Psoas muscle (tissue), 8 donors: ENCODE measurements at places on chromosomes 4 and X.

- no peaks in the 10 kb centered on the region for H3K27me3 ChIP-seq
- no peaks in the 10 kb centered on the region for H3K4me1 ChIP-seq
- DNase-seq = peak; percentile 86
- H3K36me3 ChIP-seq = no peaks in the 10 kb centered on the region
Measured at GRCh38 chrX:81201671-81202455, at the start of the genes HMGN5 and SH3BGRL. TSS of gene HMGN5 (minus strand) at chrX:81201913. CDS start at chrX:81121549, 80,364 bp downstream. TSS of gene SH3BGRL (plus strand) at chrX:81202102. CDS start at chrX:81202201, 99 bp downstream.

DNA sequence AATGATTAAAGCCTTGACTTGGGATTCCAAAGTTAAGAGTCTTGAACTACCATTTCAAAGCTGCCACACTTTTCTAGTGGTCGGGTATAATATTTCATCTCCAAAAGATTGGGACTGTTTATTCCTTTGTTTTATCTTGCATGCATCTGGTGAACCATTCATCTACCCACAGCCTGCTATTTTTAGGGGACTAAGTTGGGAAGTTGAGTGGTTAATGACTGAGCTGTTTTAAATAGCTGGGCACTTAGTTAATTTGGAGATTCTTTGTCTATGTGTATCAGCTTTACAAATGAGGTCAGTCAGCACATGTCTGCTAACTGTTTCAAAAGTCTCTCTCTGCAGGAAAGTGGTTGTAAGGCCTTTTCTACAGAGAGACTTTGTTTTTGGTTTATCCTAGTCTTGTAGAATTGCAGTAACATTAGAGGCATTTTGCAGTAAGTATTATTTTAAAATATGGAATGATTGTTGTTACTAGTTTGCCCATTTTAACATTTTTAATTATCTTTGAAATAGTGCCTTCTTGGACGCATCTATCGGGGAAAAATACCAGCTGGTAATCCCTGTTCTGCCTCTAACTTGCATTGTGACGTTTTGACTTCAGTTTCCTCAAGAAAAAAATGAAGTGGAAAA lies 8.2 kb downstream of the BMP2K start:
- peak overlapping the region; percentile 58 for H3K27ac ChIP-seq
- DNase-seq = no peak
- no peaks in the 10 kb centered on the region for H3K36me3 ChIP-seq
- H3K4me3 ChIP-seq = peak overlapping the region; percentile 3
- peaks cover 61% of the 10 kb centered on the region for H3K4me1 ChIP-seq

- H3K27me3 ChIP-seq = no peaks in the 10 kb centered on the region
- H3K36me3 ChIP-seq = no peaks in the 10 kb centered on the region
- H3K27ac ChIP-seq = no peak overlapping the region
- no peaks in the 10 kb centered on the region for H3K4me1 ChIP-seq
- no peak overlapping the region for H3K4me3 ChIP-seq
Measured at GRCh38 chr4:179747218-179747910, 2305.1 kb upstream of the AGA start.

DNA sequence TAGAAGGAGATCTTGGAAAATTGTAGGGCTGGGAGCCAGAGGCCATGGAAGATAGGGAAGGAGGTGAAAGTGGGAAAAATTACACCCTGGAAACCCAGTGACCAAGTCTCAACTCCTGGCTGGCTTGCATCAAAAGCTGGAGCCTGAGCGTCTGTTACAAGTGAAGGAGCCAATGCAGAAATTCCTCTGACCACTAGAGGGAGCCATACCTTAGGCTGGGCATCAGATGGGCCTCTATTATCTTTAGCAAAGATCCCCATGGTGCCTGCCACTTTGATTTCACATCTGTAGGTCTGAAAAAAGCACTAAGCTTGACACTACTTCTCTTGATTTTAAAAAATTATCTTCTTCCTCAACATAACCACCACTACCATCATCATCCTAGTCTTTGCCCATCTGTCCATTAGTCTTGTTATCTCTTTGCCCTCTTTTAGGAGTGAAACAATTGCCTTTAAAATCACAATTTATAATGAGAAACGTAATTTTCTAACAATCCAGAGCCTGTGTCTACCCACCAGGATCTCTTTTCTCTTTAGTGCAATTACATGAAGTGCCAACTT lies 62.9 kb downstream of the ANAPC4 start:
- H3K36me3 ChIP-seq = no peaks in the 10 kb centered on the region
- H3K27ac ChIP-seq = no peak overlapping the region
- DNase-seq = no peak
- no peaks in the 10 kb centered on the region for H3K4me1 ChIP-seq
- no peaks in the 10 kb centered on the region for H3K27me3 ChIP-seq
- no peak overlapping the region for H3K4me3 ChIP-seq

GRCh38 chr4:176153124-176153523 lies 42.3 kb downstream of the SPATA4 start:
- DNase-seq = no peak
- no peak overlapping the region for H3K27ac ChIP-seq
- no peaks in the 10 kb centered on the region for H3K36me3 ChIP-seq
- H3K4me1 ChIP-seq = peaks cover 10% of the 10 kb centered on the region

- DNase-seq = no peak
- no peak overlapping the region for H3K27ac ChIP-seq
Measured at GRCh38 chrX:120556251-120556650, 4.5 kb downstream of the CUL4B start.

- no peaks in the 10 kb centered on the region for H3K36me3 ChIP-seq
- peaks cover 9% of the 10 kb centered on the region for H3K4me1 ChIP-seq
- no peaks in the 10 kb centered on the region for H3K27me3 ChIP-seq
- H3K27ac ChIP-seq = no peak overlapping the region
- no peak for DNase-seq
Measured at GRCh38 chr4:82905205-82905604, 4.7 kb downstream of the THAP9 start.

DNA sequence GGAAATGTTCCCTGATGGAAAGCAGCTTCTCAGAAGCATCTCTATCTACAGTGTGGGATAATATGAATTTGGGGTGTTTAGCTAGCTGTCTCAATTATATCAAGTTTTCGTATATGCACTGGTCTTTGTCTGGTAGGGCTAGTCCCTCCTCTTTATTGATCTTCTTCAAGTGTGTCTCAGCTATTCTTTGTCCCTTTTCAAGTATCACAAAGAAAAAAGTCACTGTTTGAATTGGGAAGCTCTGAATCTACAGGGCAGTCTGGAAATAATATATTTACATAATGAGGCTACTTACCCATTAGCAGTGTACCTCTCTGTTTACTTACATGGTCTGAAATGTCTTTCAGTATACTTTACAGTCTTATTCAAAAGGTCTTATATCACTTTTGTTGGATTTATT lies 526.0 kb downstream of the IL1RAPL1 start:
- H3K4me3 ChIP-seq = no peak overlapping the region
- H3K27ac ChIP-seq = no peak overlapping the region
- no peaks in the 10 kb centered on the region for H3K36me3 ChIP-seq

DNA sequence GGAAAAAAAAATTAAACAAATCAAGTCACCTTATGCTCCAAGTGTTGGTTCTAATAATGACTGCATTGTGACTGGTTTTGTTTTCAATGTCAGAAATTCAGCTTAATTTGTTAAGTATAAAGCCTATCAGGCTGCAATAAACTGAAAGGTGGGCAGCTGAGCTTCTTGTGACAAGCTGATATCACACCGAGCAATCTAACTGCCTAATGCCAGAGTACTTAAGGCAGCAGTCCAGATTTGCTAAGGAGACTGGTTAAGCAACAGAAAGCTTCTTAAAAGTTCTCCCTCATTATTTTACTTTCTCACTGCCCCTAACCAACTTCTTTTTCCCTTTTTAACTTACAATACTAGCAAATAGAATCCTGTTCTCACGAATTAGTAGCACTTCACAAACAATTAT lies 201.0 kb downstream of the MAB21L2 start:
- no peak overlapping the region for H3K27ac ChIP-seq
- H3K4me1 ChIP-seq = no peaks in the 10 kb centered on the region
- no peak overlapping the region for H3K4me3 ChIP-seq
- DNase-seq = no peak
- no peaks in the 10 kb centered on the region for H3K27me3 ChIP-seq
- H3K36me3 ChIP-seq = no peaks in the 10 kb centered on the region

DNA sequence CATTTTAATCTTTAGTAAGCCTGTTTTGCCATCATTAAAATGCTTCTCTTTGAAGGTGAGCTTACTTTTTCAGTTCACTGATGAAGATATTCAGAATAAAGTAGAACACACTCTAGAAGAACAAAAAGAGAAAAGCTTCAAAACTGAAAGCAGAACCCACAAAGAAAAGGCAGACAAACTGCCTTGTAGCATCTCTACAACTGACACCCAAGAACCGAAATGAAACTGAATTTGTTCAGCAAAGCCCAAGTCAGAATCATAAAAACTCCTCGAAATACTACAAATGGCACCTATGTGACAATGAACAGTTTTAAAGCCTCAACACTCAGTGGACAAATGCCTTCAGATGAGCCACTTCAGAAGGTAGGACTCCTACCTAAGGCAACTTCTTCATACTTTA lies 83.6 kb downstream of the MAML3 start:
- DNase-seq = no peak
- no peaks in the 10 kb centered on the region for H3K27me3 ChIP-seq
- no peak overlapping the region for H3K27ac ChIP-seq
- no peaks in the 10 kb centered on the region for H3K36me3 ChIP-seq
- no peak overlapping the region for H3K4me3 ChIP-seq

DNA sequence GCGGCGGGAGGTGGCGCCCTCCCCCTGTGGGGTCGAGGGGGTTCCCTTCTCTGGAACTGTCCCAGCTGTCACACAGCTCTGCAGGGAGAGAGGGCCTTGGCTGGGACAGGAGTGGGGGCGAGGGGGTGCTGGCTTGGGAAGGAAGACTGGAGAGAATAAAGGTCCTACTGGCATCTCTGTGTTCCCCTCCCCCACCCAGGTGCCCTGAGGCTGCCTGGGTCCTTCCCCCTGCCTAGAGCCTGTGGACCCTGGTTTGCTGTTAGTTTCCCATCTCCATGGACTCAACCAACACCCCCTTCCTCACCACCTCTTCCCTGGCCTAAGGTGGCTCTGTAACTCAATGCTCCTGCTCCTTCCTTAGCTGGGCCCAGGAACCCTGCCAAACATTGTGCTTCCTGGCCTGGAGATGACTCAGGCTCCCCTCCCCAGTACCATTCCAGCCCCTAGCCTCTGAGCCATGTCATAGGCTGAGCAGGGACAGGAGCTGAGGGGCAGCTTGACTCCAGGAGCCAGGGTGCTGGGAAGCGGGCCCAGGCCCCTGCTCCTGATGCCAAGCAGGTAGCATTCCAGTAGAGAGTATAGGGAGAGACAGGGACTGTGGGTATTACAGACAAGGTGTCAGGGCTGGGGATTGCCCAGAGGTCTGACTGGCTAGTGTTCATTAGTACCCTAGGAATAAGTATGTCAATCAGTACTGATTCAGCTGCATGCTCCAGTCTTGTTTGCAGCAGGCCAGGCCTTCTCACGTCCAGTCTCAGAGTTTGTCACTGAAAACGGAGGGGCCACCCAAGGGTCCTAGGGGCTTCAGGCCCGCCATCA lies 100.7 kb downstream of the EFNB1 start:
- H3K36me3 ChIP-seq = no peaks in the 10 kb centered on the region
- H3K27me3 ChIP-seq = no peaks in the 10 kb centered on the region
- peak; percentile 52 for DNase-seq
- no peaks in the 10 kb centered on the region for H3K4me1 ChIP-seq
- H3K4me3 ChIP-seq = no peak overlapping the region

- H3K4me3 ChIP-seq = no peak overlapping the region
- H3K27me3 ChIP-seq = no peaks in the 10 kb centered on the region
- no peak for DNase-seq
Measured at GRCh38 chr4:170271723-170272122, 182.0 kb upstream of the AADAT start.

- H3K27ac ChIP-seq = no peak within 1 kb of the TSS
- no peaks in the 10 kb centered on the region for H3K27me3 ChIP-seq
- no peak within 1 kb of the TSS for H3K4me3 ChIP-seq
- no peaks in the 10 kb centered on the region for H3K4me1 ChIP-seq
Measured at GRCh38 chrX:100969408-100969807, at the start of gene ARL13A. TSS of gene ARL13A (plus strand) at chrX:100969708. CDS start at chrX:100973690, 3,982 bp downstream.

DNA sequence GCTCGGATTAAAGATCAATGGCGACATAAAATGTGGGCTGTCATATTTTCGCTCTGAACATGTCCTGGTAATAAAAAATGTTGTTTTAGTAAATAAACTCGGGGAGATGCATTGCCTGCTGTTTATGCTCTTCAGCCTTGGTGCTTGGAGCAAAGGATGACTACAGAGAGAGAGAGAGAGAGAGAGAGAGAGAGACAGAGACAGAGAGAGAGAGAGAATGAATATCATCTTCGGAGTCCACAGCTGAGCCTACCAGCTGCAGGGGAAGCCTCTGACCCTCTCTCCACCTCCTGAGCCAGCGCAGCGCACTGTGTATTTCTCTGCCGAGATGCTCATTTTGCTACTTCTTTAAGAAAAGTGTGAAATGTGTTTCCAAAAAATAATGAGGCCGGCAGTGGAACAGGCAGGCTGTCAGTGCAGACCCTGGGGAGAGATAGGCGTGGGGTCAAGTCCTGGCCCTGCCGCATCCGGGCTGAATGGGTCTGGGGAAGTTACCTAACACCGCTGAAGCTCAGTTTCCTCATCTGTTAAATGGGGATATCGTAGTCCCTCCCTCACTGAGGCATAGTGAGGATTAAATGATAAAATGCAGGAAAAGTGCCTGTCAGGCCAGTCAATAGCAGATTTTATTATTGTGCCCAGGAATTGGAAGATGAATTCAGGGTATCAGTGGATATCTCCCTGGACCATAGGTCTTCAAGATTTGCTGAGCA lies 58.5 kb upstream of the LGI2 start:
- peaks cover 37% of the 10 kb centered on the region for H3K27me3 ChIP-seq
- H3K36me3 ChIP-seq = no peaks in the 10 kb centered on the region
- no peak overlapping the region for H3K4me3 ChIP-seq
- no peak for DNase-seq
- no peak overlapping the region for H3K27ac ChIP-seq

DNA sequence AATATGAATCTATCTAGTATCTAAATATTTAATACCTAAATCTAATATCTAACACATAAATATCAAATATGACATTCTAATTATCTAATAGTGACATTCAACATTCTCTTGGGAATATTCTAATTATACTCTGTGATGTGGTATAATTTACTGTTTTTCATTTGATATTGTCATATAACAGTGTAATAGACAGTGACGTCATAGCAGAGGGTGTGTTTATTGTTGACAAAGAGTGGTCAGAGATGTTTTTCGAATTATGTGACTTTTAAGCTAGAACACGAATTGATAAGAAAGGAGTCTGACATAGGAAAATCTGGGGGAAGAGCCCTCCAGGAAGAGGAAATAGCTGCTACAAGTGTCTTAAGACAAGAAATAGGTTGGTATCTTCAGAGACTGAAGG lies 5.9 kb upstream of the MAGEC3 start:
- no peaks in the 10 kb centered on the region for H3K36me3 ChIP-seq
- no peak overlapping the region for H3K4me3 ChIP-seq
- H3K27me3 ChIP-seq = no peaks in the 10 kb centered on the region

DNA sequence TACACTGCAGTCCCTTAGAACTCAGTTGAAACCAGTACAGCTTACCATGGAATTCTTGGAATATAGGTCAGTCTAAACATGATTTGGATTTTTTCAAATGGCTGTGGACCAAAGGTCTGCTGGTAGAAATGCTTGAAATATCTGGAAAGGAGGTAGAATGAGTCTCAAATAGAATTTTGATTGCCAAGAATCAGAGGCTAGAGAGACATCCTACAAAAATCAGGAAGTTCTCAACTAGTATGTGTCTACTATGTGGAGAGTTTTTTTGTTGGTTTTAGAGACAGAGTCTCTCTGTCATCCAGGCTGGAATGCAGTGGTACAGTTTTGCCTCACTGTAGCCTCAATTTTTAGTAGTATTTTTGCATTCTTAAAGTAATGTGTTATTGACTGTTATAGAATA lies 53.6 kb downstream of the PAQR3 start:
- no peaks in the 10 kb centered on the region for H3K4me1 ChIP-seq
- H3K4me3 ChIP-seq = no peak overlapping the region
- H3K27me3 ChIP-seq = no peaks in the 10 kb centered on the region
- no peak overlapping the region for H3K27ac ChIP-seq

GRCh38 chr4:147943159-147943638 lies 211.3 kb downstream of the ARHGAP10 start:
- no peak overlapping the region for H3K4me3 ChIP-seq
- no peaks in the 10 kb centered on the region for H3K4me1 ChIP-seq
- peaks cover 2% of the 10 kb centered on the region for H3K36me3 ChIP-seq
- DNase-seq = no peak
- H3K27me3 ChIP-seq = no peaks in the 10 kb centered on the region
